ENCODE measurements at places on chromosomes 4 and X. TPM values are rescaled to one million over a fixed set of nuclear protein-coding genes. Genes with fewer than 3 reads are reported as not detected.

DNA sequence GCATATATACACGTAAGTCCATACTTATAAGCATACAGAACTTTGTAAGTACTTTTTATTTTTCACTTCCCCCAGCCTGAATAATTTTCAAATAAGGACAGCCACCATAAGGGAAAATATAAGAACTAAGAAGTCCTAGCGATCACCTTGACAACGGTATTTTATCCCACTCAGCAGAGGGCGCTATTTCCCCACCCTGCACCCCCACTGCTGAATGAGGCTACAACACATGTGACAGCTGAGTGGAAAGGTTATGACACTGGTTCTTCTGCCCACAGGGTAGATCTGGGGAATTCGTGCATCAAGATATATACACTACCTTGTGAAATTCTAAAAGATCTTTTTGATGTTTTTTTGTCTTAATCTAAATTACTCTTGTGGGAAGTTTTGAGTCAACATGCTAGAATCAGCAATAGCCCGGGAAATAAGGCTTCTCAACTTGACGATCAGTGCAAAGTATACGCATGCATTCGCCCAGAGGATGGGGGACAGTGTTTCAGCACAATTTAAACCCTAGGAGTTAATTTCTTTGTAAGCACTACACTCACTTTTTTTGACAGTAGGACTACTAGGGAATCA, 151.5 kb downstream of the CORIN start:
- DNase-seq = no peak

DNA sequence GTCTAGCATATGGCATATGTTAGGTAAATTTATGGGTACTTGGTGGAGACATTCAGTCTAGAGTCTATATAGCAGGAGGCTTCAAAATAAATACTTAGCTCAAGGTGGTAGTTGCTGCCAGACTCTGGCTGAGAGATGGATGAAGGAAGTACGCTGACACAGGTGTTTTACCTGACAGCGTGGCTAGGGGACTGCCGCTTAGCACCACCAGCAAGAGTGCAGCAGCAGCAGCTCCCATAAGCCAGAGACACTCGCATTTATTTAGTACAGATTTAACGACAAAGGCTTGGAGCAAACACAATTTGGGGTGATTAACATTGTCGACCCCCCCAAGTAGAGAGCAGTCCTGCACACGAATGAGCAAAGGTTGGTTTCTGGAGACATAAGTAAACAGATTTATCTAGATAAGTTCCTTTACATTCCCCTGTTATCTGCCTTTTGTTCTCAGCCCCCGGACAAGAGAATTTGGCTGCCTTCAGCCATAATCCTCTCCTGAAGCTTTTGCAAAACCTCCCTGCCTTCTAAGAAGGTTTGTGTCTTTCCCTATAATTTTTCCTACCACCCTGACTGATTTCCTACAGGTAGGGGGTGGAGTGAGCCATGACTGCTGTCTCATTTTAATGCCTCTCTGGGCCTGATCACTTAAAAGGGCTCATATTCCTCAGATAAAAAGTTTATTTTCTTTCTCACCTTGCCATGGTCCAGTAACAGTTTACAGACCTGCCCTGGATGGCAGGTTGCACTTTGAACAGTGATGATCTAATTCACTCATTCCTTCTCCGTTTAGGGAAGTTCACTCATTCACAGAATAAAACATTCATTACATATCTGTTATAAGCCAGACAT, 64.6 kb downstream of the RHOH start:
- no peak for DNase-seq

FGFBP2 gene
- not detected for polyA plus RNA-seq

DNA sequence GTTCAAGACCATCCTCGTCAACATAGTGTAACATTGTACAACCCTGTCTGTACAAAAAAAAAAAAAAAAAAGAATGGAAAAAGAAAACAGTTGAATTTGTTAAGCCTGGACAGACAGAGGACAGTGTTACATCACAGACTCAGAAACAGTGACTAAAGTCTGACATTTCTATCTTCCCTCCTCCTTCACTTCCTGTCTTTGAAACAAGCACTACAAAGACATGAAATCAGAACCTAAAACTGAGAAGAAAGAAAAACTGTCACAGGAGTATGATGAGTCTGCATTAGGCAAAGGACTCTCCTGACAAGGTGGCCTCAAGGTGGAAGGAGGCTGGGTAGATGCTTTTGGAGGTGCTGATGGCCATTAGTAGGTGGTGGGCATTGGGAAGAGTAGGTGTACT, 126.7 kb downstream of the RBM47 start:
- no peak for DNase-seq

DNA sequence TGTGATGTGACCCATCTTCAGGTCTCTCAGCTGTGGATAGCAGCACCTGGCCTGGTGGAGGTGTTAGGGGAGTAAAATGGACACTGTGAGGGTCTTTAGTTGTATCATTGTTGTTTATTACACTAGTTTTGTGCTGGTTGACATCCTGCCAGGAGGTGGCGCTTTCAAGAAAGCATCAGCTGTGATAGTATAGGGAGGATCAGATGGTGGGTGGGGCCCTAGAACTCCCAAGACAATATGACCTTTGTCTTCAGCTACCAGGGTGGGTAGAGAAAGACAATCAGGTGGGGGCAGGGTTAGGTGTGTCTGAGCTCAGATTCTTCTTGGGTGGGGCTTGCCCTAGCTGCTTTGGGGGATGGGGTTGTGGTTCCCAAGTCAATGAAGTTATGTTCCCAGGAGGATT, 162.8 kb downstream of the PPP1R2C start:
- DNase-seq = peak; percentile 14

- DNase-seq = no peak
These were observed 18.6 kb upstream of the TMEM185A start for GRCh38 chrX:149650162-149650561.

CSAG3 gene
- polyA plus RNA-seq = not detected

GRCh38 chr4:177163532-177163931, 146.1 kb upstream of the NEIL3 start:
- DNase-seq = no peak

DOK7 gene
- 0.71 TPM for polyA plus RNA-seq

DNA sequence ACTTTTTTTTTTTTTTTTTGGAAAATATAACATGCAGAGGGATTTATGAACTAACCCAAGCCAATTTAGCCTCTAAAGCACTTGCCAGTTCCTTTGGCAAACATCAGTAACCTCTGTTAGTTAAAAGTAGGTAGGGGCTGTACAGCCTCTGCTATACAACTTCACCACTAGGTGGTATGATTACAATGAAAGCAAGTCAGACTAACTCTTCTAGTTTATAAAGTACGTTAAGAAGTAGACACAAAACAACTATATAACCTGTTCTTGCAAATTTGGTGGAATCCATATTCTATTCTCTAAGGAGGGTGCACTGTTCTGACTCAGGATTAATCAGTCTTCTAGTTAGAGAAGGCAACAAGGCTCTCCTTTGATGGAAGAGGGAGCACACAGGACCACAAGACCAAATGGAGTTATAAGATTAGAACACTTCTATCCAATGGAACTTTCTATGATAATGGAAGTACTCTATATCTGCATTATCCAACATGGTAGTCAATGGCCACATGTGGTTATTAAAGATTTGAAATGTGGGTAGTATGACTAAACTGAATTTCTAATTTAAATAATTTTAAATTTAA, 12.8 kb downstream of the AIMP1 start:
- peak; percentile 39 for DNase-seq

DNA sequence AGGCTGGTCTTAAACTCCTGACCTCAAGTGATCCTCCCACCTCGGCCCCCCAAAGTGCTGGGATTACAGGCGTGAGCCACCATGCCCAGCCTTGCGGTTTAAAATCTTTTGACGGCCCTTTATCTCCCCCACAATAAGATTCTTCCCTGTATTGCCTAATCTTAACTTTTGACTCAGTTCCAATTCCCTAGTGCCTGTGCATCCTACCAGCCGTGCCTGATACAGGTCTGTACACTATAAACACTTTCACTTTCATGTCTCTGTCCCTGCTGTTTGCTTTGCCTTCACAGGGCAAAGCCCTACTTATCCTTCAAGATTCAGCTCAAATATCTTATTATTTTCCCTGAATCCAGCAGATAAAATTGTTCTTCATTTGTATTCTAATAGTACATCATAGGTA, 74.6 kb downstream of the WDR44 start:
- no peak for DNase-seq

DNA sequence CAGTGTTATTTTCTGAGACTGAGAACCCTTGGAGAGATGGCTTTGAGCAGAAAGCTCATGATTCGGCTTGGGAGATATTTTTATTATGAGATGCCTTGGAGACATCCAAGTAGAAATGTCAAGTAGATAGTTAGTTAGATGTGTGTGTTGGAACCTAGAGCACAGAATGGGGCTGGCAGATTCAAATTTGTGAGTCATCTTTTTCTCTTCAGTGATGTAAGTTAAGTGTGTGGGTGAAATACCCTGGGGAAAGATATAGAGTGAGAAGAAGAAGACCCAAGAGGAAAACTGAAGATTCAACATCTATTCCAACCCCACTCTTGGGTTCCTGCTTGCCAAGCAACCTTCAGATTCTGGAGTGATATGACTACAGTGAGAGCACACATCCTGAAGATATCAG, 580.8 kb upstream of the AMOT start:
- DNase-seq = no peak

PAGE2 gene
- not detected for polyA plus RNA-seq

- no peak for DNase-seq
These were observed 627.0 kb downstream of the BCOR start for GRCh38 chrX:39470588-39471407.

- DNase-seq = no peak
These were observed 15.9 kb upstream of the STS start for GRCh38 chrX:7131621-7132020.

DCLK2 gene
- polyA plus RNA-seq = not detected

GRCh38 chr4:107655289-107655688, 64.7 kb downstream of the PAPSS1 start:
- no peak for DNase-seq

- peak; percentile 95 for DNase-seq
These were observed 413.8 kb downstream of the FAT4 start for GRCh38 chr4:125728568-125728967.

SHROOM2 gene
- polyA plus RNA-seq = 3.2 TPM

DUX4 gene
- polyA plus RNA-seq = not detected

- no peak for DNase-seq
These were observed 82.2 kb downstream of the ANK2 start for GRCh38 chr4:113131621-113132020.

DNA sequence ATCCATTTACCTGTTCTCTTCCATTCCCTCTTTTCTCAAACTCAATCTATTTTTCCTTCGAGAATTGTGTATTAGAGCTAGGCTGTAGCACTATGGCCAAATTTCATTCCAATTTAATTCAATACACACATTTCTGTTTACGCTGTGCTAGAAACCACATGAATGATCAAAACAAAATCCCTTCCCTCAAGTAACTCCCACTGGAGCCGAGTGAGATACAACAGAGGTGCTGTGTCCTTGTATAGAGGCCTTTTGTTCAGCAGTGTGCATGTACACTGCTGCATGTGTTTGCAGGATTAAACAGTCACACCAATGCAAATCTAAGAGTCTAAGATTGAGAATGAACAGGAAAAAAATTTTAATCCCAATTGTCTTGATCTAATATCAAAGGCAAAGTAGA, 734.2 kb downstream of the RAPGEF2 start:
- DNase-seq = no peak

- DNase-seq = no peak
These were observed 424.2 kb downstream of the FGF13 start for GRCh38 chrX:138287205-138287877.

MAGEA2 gene
- polyA plus RNA-seq = not detected

EFHC2 gene
- 0.18 TPM for polyA plus RNA-seq

TMEM150C gene
- 0.07 TPM for polyA plus RNA-seq

DNA sequence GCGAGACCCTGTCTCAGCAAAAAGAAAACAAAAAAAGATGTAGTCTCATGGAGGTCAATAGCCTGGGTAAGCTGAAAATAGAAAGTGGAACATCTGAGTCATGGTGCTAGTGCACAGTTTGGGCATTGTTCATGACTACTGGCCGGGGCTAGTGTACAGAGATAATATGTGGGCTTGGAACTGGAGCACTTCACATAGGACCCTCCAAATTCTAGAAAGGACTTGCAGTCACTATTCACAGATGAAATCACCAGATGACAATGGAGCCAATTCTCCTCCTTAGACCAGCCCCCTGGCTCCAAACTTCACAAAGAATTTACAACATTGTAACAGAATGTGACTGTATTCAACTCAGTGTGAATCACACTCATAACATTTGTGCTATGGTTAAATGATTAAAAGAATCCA, 367.8 kb upstream of the SLC7A11 start:
- peak; percentile 71 for DNase-seq

GRCh38 chr4:47187608-47188007, 156.2 kb downstream of the GABRB1 start:
- no peak for DNase-seq

- no peak for DNase-seq
These were observed 1492.2 kb upstream of the TENM3 start for GRCh38 chr4:180751009-180751408.

PRSS12 gene
- 9.5 TPM for polyA plus RNA-seq

- DNase-seq = no peak
These were observed 481.7 kb downstream of the NAF1 start for GRCh38 chr4:162684998-162685397.

GRCh38 chr4:48762408-48762807, 17.7 kb downstream of the FRYL start:
- no peak for DNase-seq

- no peak for DNase-seq
These were observed 960 bp downstream of the TRPC3 start for GRCh38 chr4:121950680-121951520.

GRCh38 chr4:86924811-86925210, 10.0 kb upstream of the AFF1 start:
- peak; percentile 77 for DNase-seq
